ENCODE measurements at places on chromosomes 6 and 20. TPM values are rescaled to one million over a fixed set of nuclear protein-coding genes. Genes with fewer than 3 reads are reported as not detected.

TINAG gene
- not detected for total RNA-seq

FAM217A gene
- total RNA-seq: not detected

SYCP2L gene
- not detected for total RNA-seq

ANGPT4 gene
- not detected for total RNA-seq

NELFE gene
- total RNA-seq: 73.6 TPM

ZKSCAN4 gene
- 8.0 TPM for total RNA-seq

TMC2 gene
- total RNA-seq: under 0.01 TPM

NKX2-2 gene
- total RNA-seq: not detected

EPPIN gene
- total RNA-seq: not detected

ADGB gene
- not detected for total RNA-seq

GTSF1L gene
- not detected for total RNA-seq

SEL1L2 gene
- total RNA-seq: not detected

PSORS1C2 gene
- total RNA-seq: not detected

ABHD12 gene
- 59.6 TPM for total RNA-seq

LY6G6D gene
- not detected for total RNA-seq

LPA gene
- not detected for total RNA-seq

BTNL2 gene
- not detected for total RNA-seq

C20orf202 gene
- total RNA-seq: under 0.01 TPM

PDSS2 gene
- total RNA-seq: 12.7 TPM

RGS17 gene
- 7.6 TPM for total RNA-seq

SLA2 gene
- total RNA-seq: under 0.01 TPM

TUBB2B gene
- 152 TPM for total RNA-seq

RRAGD gene
- total RNA-seq: 57.4 TPM

PRPH2 gene
- total RNA-seq: 0.36 TPM

C4B gene
- total RNA-seq: 0.73 TPM

CALHM5 gene
- total RNA-seq: 0.15 TPM

GABRR1 gene
- not detected for total RNA-seq

MUC22 gene
- not detected for total RNA-seq

LRRN4 gene
- total RNA-seq: not detected

FRS3 gene
- 1.8 TPM for total RNA-seq

All from melanocyte of skin (primary cell).